Activated T-cell treated with anti-CD3 and anti-CD28 coated beads for 1 hour (primary cell): ENCODE measurements at places on chromosomes 12 and 14.

DNA sequence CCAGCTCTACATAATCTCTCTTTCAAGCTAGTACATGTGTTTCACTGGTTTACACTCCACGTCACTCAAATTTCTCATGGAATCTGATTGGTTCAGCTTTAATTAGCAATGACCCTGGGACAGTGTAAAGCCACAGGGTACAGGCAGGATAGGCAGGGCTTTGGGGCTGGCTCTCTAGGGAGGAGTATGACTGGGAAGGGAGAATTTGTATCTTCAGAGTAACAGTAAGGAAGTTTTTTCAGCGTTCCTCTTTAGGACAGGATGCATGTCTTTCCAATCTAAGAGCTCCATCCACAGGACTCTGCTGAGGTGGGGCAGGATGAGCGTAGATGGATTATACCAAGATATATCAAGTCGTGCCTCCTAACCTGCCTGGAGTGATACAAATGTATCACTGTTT is 112.0 kb upstream of the CLEC14A start:
- no peak for DNase-seq

DNA sequence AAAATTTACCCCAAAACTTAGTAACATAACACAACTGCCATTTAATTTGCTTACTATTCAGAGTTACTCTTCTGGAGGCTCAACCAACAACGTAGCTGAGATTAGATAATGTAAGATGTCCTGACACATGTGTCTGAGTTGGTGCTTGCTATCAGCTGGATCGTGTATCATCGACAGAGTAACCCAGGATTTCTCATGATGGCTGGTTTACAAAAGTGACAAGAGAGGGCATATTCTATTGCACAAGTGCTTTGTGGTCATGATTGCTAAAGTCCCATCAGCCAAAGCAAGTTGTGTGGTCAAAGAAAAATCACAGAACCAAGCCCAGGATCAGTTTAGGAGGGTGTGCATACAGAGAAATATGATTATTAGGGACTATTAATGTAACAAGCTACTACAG is 73.4 kb downstream of the CAPZA3 start:
- no peak for DNase-seq

- DNase-seq: no peak
These were observed 36.9 kb upstream of the SMUG1 start for GRCh38 chr12:54225666-54226065.

GRCh38 chr14:91372671-91373495 is 44.7 kb downstream of the CCDC88C start:
- no peak for DNase-seq

- no peak for DNase-seq
These were observed 26.8 kb downstream of the CPSF6 start for GRCh38 chr12:69266036-69266635.

- DNase-seq: no peak
These were observed 28.4 kb upstream of the BDKRB2 start for GRCh38 chr14:96176275-96176674.

DNA sequence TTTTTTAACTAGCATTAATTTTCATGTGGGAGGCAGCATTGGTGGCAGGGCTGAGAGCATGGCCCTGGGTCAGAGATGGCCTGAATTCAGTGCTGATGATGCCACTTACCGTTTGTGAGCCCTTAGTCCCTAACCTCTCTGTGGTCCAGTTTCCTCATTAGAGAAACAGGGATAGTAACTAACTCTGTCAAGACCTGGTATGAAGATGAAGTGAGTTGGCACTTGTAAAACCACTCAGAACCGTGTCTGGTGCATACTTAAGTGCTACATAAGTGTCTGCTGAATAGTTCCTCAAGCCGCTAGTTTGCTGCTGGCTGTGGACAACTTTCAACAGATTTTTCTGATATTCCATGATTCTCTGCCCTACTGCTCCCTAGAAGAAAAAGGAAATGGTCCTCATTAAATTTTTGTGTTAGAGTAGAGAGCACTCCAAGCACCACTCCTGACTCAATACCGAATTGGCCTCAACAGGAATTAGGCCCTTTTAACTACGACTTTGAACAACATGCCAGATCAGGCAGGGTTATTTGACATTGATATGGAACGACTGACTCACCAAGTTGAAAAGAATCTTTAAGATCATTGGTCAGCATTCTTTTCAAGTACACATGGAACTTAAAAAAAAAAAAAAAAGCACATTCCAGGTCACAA is 250.2 kb downstream of the ANO2 start:
- no peak for DNase-seq

DNA sequence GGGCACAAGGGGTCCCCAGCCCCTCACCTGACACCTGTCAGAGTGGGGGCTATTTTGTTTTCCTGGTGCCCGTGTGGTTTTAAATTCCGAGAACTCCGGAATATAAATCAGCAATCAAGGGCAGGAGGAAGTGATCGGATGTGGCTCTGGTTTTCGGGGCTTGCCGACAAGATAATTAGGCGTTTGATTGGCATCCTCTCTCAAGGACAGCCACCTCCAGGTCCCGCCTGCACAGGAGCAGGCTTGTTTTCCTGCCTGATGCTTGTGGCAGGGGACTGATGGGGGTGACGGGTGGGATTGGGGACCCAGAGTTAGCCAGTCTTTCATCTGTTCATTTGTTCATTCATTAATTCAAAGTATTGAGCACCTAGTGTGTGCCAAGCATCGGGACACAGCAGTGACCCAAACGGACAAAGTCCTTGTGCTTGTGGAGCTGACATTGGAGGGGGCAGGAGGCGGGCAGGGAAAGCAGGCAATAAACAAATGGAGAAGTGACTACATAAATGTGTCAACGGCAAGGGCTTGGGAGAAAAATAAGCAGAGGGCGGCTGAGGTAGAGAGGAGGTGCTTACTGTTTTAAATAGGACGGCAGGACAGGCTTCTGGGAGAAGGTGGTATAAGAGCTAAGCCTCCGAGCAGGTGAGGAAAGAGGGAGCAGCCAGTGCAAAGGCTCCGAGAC is 166.5 kb downstream of the PHETA1 start:
- DNase-seq: no peak

GRCh38 chr12:74906224-74906623 is 303.4 kb downstream of the KCNC2 start:
- DNase-seq: no peak

DNA sequence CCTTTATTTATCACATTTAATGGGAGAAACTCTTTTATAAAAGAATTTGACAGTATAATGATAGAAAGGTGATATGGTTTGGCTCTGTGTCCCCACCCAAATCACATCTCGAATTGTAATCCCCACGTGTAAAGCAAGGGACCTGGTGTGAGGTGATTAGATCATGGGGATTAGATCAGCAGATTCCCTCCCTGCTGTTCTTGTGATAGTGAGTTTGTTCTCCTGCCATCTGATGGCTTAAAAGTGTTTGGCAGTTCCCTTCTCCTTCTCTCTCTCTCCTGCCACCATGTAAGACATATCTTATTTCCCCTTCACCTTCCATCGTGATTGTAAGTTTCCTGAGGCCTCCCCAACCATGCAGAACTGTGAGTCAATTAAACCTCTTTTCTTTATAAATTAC is 1110.3 kb downstream of the FLRT2 start:
- DNase-seq: no peak

DNA sequence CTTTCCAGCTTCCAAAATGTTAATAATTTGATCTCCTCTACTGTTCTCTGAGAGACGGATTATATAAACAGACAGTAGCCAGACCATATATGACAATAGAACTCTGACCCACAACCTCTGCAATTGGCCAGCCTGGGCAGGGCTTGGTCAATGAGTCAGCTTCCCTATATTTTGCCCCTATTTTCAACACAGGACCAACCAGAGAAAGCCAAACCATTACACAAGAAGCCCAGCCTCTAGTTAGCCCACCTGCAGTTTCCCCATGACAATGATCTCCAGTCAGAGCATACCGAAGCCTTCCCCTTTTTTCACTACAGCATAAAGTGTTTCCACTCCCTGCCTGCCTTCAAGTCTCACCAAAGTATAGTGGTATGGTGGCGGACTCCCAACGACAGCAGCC is 7.6 kb upstream of the EXD2 start:
- DNase-seq: no peak

DNA sequence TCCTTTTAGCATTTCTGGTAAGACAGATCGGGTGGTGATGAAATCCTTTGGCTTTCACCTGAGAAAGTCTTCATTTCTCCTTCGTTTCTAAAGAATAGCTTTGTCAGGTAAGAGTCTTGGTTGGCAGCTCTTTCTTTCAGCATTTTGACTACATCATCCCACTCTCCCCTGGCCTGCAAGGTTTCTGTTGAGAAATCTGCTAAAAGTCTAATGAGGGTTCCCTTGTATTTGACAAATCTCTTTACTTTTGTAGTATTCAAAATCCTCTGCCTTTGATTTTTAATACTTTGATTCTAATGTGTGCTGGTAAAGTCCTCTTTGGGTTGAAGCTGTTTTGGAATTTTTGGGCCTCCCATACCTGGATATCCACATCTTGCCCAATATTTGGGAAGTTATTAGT is 120.2 kb downstream of the PAX9 start:
- no peak for DNase-seq
